Muscle of leg (tissue), 16 donors: ENCODE measurements at places on chromosomes 12 and 14. TPM values are rescaled to one million over a fixed set of nuclear protein-coding genes. Genes with fewer than 3 reads are reported as not detected.

The ESR2 gene
- total RNA-seq: 0.13 TPM

The MON2 gene
- 35.6 TPM for total RNA-seq

The EXOC3L4 gene
- total RNA-seq: 0.75 TPM

The OR6C2 gene
- not detected for total RNA-seq

The MYBPC1 gene
- total RNA-seq: 2,328 TPM

The NPFF gene
- total RNA-seq: 0.98 TPM

The KRT5 gene
- 0.66 TPM for total RNA-seq

The GLI1 gene
- total RNA-seq: 7.1 TPM

The KRT7 gene
- 0.31 TPM for total RNA-seq

The TMEM233 gene
- 2.2 TPM for total RNA-seq

The TAS2R9 gene
- not detected for total RNA-seq

The PIK3C2G gene
- total RNA-seq: 0.18 TPM

The RBP5 gene
- 0.49 TPM for total RNA-seq

The OTUB2 gene
- total RNA-seq: 0.93 TPM

The REP15 gene
- 1.3 TPM for total RNA-seq

The FAM222A gene
- 4.7 TPM for total RNA-seq

The FAM181A gene
- not detected for total RNA-seq

The NID2 gene
- 96.3 TPM for total RNA-seq

The TESPA1 gene
- 0.44 TPM for total RNA-seq

The TCL1B gene
- total RNA-seq: not detected

The NCAPD2 gene
- 24.4 TPM for total RNA-seq

The GSC gene
- 2.9 TPM for total RNA-seq

The GALNT16 gene
- total RNA-seq: 10.7 TPM

The PZP gene
- 0.40 TPM for total RNA-seq

The LRP1-AS gene
- 0.66 TPM for total RNA-seq

The POTEG gene
- not detected for total RNA-seq

The KRT75 gene
- total RNA-seq: not detected

The SELPLG gene
- total RNA-seq: 2.8 TPM

The RBMS2 gene
- total RNA-seq: 19.6 TPM

The IPO8 gene
- 18.5 TPM for total RNA-seq

The PPFIA2 gene
- total RNA-seq: 3.1 TPM
